GM12891 (cell line): ENCODE measurements at places on chromosomes 7 and 10.

DNA sequence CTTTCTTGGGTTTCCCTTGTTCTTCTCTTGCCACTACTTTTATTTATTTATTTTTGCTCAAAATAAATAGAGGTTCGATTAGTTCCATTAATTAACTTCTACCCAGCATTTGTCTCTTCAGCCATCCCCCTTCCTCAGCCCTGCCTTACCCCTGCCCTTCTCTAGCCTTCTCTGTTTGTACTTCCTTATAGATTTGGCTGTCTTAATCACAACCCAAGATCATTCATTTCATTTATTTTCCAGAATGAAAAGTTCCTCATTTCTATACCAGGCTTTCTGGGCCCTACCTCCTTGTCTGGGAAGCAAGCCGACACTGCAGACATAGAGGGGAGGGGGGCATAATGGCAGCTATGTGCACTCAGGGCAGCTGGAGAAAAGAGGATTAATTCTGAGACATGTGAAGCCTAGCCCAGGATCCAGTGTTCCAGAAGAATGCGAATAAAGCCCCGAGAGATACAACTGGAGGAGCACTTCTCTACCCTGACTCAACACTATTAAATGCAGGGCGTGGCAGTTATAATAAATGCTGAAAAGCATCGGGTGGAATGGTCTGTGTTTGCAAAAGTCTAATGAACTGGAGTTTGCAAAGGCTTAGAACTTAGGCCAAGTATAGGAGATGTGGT lies 6.4 kb upstream of the PDCD4 start:
- DNase-seq, result no peak

- DNase-seq, result no peak
Observed at GRCh38 chr7:111958431-111958830, 247.8 kb downstream of the DOCK4 start.

DNA sequence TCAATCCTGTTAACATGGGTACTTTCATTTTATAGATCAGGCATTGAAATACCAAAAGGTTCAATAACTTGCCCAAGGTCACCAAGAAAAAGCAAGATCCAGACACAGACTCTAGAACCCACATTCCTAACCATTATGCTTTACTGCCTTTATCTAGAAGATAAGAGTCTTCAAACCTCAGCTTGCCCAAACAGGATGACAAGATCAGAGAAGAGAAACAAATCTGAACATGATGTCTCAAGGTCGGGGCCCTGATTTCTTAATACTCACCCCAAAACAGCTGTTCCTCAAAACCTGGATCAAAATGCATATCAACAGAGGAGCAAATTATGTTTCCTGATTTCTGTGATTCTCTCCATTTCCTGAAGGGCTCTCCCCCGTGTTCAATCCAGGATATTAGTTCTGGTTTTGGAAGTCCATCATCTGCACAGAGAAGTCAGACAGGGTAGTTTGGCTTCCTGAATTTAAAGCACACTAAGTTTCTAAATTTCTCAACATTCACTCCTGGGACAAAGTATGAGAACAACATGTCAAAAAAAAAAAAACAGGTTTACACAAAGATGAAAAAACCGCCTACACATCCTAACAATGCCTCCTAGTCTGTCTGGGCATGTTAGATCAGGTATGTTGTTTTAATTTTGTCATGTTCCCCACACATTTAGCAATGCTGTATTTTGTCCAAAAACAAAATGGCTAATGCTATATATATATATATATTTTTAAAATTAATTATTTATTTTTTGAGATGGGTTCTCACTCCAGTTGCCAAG lies 16.2 kb downstream of the ZNF786 start:
- DNase-seq, result no peak

- DNase-seq, result no peak
Observed at GRCh38 chr7:155449008-155449868, 8.7 kb upstream of the EN2 start.

- DNase-seq, result no peak
Observed at GRCh38 chr10:123325663-123326190, 171.5 kb downstream of the BUB3 start.

GRCh38 chr7:55132890-55133551 lies 114.2 kb downstream of the EGFR start:
- no peak for DNase-seq

DNA sequence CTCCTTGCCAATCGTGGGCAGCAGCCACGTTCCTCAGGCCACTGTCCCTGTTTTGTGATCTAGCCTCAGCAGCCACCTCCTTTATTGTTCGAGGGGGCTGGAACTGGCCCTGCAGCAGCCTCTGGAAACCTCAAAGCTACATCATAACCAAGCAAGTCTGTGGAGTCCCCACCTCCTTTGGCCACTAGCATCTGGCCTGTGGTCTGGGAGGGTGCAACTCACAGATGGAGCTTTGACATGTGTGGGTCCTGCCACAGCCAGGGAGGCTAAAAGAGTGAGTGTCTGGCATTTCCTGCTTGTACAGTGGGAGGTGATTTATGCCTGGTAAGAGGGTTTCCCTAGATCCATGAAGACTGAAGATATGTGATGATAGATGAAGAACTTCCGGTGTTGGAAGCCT lies 32.3 kb upstream of the NUB1 start:
- no peak for DNase-seq

DNA sequence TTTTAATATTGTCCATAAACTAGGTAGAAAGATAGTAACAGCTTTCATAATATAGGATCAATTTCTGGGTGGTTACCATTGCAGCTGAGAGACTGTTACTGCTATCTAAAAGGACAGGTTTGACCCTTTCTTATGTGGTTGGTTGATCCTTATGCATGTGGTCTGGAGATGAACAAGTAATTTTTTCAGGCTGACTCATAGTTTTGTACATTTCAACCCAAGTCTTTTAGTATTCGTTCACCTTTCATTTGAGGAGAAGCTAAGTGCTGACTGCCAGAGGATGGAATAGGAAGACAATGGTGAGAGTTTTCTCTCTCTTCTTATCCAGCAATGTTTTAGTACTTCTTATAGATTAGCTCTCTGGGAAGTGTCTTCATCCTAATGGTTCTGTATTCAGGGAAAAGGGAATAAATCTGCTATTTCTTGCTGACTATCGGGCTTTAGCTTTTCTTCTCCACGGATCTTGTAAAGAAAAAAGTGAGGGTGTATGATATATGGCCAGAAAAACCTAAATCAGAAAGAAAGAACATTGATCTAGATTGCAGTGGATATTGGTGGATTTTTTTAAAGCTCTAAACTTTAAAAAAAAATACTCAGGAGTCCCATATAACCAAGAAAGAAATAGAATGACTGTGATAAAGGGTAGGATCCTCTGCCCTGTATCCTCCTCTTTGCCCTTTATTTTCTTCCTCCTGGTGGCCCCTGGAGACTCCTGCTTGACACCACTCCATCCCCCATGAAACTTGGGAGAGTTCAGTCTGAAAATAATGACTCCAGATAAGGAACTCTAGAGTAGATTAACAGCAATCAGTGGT lies 88.0 kb downstream of the CPED1 start:
- no peak for DNase-seq

- DNase-seq, result no peak
Observed at GRCh38 chr10:105075031-105075430, 433.9 kb downstream of the SORCS3 start.

GRCh38 chr10:71267508-71268240 lies 51.4 kb upstream of the SLC29A3 start:
- no peak for DNase-seq

DNA sequence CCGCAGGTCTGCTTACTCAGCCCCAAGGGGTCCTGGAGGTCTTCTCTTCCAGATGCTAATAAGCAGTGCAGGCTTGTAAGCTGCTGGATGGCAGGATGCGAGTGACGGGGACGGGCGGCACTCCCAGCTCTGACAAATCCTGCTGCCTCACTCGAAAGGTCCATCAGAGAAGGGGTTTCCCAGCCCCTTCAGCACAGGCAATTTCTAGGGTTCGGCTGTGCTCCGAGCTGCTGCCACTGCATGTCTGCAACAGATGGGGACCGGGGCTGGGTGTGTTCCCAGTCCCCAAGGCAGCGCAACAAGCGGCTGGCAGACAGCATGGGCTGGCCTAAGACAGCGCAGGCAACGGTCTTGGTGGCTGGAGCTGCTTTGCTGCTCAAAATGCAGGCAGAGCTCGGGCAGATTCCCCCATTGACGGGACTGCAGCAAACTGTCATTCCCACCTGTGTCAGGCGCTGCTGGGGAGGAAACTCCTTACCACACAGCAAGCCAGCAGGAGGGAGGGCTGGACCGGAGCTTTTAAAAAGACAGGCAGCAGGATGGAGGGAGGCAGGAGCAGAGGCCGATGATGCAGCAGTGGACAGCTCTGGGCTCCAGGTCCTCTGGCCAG lies 62.4 kb downstream of the PRKAG2 start:
- no peak for DNase-seq

DNA sequence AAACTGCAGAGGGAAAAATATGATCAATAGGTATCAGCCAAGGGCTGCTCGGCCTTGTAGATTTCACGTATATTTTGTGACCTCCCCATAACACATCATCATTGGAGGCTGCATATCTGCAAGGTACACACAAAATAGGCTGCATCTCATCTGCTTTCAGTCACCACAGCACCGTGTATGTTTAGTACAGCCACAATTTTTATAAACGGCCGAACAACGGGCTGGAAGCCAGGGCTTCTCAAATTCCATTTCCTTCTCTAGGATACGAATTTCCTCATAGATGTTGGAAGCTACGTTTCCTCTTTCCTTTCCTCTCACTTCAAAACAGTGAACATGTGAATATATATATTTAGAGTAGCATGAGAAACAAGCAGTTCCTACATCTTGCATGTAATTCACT lies 20.2 kb upstream of the FOXK1 start:
- DNase-seq, result no peak

- DNase-seq, result no peak
Observed at GRCh38 chr7:109224100-109224499, 654.4 kb downstream of the DNAJB9 start.

DNA sequence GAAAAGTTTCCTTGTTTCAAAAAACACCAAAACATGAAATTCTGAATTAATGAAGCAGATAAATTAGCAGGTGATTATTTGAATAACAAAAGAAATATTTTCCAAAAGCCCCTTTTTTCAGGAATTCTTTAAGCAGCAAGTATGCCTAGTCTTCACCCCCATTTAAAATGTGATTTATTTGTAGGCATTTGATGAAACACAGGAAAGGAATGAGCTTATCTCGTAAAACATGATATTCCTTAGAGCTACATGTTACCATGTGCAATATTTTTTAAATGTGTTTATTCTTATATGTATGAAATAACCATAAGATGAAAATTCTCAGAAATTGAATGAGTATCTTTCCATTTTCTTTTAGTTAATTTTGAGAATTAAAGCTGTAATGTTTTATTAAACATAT lies 106.1 kb downstream of the CHN2 start:
- no peak for DNase-seq

DNA sequence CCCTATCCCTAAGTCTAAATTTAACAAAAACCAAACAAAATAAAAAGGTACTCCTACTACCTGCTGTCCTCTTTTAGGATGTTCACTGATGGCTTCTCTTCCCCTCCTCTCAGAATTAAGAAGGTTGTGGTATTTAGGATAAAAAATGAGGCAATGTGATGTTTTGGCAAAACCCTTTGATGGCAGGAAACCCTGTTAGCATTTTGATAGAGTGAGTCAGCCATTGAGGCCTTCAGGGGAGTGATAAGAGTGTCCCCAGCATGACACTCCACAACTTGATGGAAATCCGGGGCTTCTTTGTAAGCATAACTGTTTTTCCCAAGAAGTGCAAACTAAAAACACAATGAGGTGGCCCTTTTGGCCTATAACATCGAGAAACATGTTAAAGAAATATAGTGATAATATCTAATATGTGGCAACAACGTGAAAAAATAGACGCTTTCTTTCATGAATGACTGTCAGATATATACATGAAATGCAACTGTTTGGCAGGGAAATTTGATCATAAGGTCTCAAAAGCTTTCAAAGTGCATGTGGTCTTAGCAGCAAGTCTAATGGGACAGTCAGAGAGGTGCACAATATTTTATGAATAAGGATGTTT lies 55.0 kb downstream of the PRTFDC1 start:
- no peak for DNase-seq

- no peak for DNase-seq
Observed at GRCh38 chr7:123096434-123096833, 100.9 kb upstream of the TAS2R16 start.

- DNase-seq, result no peak
Observed at GRCh38 chr10:77861366-77861765, 65.2 kb downstream of the DLG5 start.

GRCh38 chr10:61894133-61894532 lies 7.4 kb upstream of the ARID5B start:
- no peak for DNase-seq

GRCh38 chr10:61758433-61758832 lies 95.7 kb downstream of the CABCOCO1 start:
- DNase-seq, result no peak

DNA sequence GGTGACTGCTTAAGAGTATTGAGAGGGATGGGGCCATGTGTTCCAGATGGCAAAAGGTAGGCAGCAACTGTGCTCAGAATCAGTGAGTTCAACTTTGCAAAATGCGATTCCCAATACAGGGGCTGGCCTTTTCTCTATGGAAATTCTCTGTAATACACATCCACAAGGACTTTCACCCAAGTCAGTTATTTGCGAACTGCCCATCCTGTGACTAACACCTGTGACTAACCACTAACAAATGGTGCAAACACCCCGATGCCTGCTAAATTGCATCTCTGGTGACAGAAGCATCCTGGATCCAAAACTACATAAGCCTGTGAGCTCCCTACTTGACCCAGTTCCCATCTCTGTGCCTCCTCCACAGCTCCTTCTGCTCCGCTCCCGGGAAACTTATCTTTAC lies 9.0 kb upstream of the CUZD1 start:
- DNase-seq, result no peak

DNA sequence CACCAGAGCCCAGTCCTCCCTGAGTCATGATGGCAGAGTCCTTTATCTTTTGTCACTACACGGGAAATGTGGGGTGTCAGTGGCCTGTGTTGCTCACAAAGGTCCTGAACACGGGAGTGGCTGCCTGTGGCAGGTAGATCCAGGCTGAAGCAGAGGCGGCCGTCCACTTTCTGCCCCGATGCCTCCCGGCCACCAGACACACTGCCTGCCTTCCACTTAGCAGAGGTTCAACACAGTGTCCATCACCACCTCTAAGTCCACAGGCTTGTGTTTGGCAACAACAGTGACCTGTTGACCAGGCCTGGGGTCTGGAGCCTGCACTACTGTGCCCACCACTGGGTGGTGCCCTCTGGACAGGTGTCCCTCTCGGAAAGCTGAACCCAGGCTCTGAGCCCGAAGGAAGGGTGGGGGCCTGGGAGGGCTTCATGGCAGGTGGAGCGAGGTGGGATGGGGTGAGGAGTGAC lies 49.9 kb upstream of the CAMK2B start:
- DNase-seq, result no peak
